ENCODE measurements at places on chromosomes 13 and 19. TPM values are rescaled to one million over a fixed set of nuclear protein-coding genes. Genes with fewer than 3 reads are reported as not detected.

Gene PPP1R12C
- total RNA-seq, result 86.2 TPM

Gene RNF113B
- total RNA-seq, result not detected

DNA sequence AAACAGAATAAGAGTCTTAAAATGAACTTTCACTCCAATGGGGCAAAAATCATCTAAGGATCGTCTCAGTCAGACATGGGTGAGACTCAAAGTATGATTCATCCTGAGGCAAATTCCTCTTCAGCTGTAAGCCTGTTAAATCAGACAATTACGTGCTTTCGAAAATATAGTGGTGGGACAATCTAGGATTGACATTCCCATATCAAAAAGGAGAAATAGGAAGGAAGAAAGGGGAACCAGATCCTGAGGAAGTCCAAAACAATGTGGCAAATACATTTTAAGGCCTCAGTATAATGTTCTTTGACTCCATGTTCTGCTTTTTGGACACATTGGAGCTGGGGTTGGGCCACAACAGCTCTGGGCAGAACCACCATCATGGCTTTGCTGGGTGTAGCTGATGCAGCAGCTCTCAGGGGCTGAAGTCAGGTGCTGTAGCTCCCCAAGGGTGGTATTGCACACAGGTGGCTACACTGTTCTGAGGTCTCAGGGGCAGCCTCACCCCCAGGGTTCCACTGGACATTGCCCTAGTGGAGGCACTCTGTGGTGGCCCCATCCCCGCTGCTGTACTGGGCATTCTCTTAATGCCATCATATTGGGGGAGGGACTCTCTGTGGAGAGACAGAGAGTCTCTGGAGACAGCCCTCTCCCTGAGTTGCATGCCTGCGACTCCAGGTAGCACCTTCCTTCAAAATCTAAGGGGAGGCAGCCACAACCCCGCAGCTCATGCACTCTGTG, 5.7 kb upstream of the FPR3 start:
- no peak for DNase-seq

Gene MUC16
- not detected for total RNA-seq

Gene TLE2
- total RNA-seq, result 0.48 TPM

Gene S1PR4
- total RNA-seq, result not detected

DNA sequence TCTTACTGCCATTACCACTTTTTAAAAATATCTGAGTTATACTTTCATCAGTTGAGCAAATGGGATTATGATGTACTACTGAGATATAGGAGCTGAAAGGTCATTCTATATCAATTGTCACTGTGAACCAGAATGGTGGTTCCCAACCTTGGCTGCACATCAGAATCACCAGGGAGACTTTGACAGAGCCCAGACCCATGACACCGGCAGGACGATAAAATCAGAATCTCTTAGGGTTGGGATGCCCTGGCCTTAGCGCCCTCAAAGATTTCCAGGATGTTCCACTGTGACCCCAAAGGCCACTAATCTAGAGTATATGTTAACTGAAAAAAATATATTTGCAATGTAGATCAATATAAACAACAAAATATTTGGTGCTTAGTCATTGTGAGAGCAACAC, 355.1 kb downstream of the LIG4 start:
- DNase-seq, result no peak

DNA sequence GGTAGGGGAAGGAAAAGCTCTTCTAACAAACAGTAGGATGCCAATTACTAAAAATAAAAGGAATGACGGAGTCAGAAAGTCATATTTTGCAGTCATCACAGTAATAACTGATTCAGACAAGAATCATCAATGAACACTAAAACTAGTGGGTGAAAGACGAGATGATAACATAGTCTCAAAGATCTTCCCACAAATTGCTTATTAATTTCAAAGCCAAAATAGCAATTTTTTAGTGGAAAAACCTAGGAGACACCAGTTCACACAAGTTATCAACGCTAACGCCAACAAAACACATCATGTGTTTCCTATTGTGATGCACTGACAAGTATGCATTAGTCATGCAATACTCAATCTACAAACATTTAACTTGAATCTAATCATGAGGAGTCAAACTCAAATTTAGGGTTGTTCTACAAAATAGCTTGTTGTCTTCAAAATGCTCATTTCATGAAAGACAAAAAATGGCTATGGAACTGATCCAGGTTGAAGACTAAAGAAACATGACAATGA, 18.6 kb downstream of the ZNF233 start:
- DNase-seq, result no peak

Measured in astrocyte (in vitro differentiated cells and primary cell).